ENCODE measurements at places on chromosomes 3 and 15.

GRCh38 chr3:156627946-156628569, 46.3 kb upstream of the TIPARP start:
- DNase-seq: no peak

DNA sequence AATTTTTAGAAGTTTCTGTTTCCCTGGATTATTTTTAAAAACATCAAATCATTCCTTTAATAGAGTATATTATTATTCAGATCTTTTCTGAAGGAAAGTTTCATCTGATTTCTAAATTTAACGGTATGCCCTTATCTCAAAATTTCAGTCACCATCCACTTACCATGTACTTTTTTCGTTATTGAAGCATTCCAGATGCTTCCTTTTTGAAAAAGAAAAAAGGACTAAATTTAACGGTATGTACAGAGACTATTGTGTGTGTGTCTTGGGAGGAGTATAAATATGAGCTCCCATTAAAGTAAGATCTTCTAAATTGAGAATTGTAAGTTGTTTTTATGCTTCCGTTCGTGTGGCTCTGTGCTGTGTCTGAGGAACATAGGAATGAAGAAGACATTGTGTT, 517.4 kb upstream of the GOLIM4 start:
- no peak for DNase-seq

DNA sequence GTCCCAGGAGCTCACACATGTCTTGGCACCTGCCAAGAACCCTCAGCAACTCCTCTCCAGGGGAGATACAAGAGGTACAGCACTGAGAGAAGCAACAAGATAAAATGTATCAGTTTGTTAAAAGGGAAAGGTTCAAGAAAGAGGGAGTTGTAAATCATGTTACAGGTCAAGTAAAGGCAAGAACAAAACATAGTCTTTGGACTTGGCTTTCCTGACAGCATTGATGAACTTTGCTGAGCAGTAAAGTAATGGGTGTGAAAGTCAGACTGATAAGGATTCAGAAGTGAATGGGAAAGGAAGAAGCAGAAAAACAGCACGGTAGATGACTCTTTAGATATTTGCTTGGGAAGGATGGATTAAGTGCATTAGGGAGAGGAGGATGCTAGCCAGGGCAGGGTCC, 27.1 kb downstream of the MBNL1 start:
- DNase-seq: no peak

DNA sequence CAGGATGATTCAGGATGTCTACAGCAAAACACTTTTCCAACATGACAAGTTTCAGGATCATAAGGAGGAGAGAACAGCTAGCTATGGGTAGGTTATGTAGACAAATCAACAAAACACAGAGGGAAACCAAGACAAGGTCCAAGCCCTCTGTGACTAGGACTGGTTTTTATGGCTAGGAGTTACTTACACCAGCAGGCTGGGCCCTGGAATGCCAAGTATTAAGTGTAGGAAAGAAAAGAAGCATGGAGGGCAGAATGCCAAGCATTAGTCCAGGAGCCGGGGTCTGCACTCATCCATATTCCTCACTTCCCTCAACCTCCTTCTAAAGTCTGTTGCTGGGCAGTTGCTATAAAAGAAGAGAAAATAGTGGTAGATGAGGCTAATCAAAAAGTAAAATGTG, 35.3 kb upstream of the PPP2R3A start:
- no peak for DNase-seq

DNA sequence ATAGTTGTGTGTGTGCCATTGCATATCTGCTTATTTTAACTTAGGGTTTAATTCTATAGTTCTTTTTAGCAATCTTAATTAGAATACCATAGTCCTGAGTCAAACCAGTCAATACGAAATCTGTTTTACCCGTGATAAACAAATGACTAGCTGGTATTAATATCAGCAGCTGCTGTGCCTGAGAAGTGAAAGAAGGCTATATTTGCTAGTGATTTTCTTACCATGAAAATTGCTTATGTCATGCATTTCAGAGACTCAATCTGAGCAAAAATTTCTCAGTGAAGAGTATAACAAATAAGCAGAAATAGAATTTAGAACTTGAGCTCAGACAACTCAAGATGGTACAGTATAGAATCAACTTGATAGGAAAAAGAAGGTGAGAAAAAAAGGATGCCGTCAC, 820.4 kb downstream of the NAALADL2 start:
- no peak for DNase-seq

DNA sequence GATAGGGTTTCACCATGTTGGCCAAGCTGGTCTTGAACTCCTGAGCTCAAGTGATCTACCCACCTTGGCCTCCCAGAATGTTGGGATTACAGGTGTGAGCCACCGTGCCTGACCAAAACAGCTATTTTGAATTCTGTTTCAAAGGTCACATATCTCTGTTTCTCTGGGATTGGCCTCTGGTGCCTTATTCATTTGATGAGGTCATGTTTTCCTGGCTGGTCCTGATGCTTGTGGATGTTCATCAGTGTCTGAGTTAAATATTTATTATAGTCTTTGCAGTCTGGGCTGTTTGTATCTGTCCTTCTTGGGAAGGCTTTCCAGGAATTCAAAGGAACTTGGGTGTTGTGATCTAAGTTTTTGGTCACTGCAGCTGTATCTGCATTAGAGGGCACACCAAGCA, 5.1 kb downstream of the PATL2 start:
- DNase-seq: no peak
